ENCODE measurements at places on chromosomes 7 and 10.

DNA sequence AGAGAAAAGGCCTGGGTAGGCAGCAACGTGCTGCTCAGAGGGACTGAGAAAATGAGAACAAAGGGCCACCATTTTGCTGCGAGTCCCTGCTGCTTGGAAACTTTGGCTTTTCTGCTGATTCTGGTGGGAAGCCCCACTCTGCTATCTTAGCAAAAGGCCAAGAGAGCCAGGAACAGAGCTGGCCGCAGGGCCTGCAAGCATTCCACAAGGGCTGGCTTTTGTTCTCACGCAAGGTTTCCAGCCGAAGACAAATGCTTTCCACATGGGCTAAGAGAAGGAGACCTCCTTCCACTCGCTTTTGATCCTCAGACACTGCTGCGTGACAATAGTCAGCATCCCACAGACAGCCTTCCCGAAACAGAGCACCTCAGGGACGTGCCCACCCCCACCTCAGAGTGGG, 163.1 kb downstream of the ARHGAP12 start:
- no peaks in the 10 kb centered on the region for H3K4me1 ChIP-seq
- no peaks in the 10 kb centered on the region for H3K36me3 ChIP-seq
- no peak overlapping the region for H3K4me3 ChIP-seq
- H3K27ac ChIP-seq: no peak overlapping the region
- no peak for DNase-seq

GRCh38 chr10:22029445-22030236, 26.1 kb upstream of the DNAJC1 start:
- no peak overlapping the region for H3K4me3 ChIP-seq
- H3K36me3 ChIP-seq: no peaks in the 10 kb centered on the region
- no peaks in the 10 kb centered on the region for H3K4me1 ChIP-seq
- H3K27me3 ChIP-seq: no peaks in the 10 kb centered on the region
- H3K27ac ChIP-seq: no peak overlapping the region

GRCh38 chr10:12531305-12532220, 182.2 kb downstream of the CAMK1D start:
- no peak overlapping the region for H3K27ac ChIP-seq
- H3K36me3 ChIP-seq: no peaks in the 10 kb centered on the region
- no peaks in the 10 kb centered on the region for H3K4me1 ChIP-seq
- H3K27me3 ChIP-seq: no peaks in the 10 kb centered on the region

- H3K27ac ChIP-seq: no peak overlapping the region
- no peak overlapping the region for H3K4me3 ChIP-seq
- H3K36me3 ChIP-seq: no peaks in the 10 kb centered on the region
- no peak for DNase-seq
Observed at GRCh38 chr7:45617166-45617565, 43.0 kb downstream of the ADCY1 start.

- no peak for DNase-seq
- H3K36me3 ChIP-seq: no peaks in the 10 kb centered on the region
- no peak overlapping the region for H3K27ac ChIP-seq
- H3K27me3 ChIP-seq: peaks cover 5% of the 10 kb centered on the region
Observed at GRCh38 chr7:76261931-76262330, 40.5 kb upstream of the HSPB1 start.

- DNase-seq: peak; percentile 10
- no peak overlapping the region for H3K27ac ChIP-seq
- H3K27me3 ChIP-seq: no peaks in the 10 kb centered on the region
- H3K4me1 ChIP-seq: no peaks in the 10 kb centered on the region
- no peak overlapping the region for H3K4me3 ChIP-seq
Observed at GRCh38 chr10:76649723-76650127, 987.9 kb downstream of the KCNMA1 start.

DNA sequence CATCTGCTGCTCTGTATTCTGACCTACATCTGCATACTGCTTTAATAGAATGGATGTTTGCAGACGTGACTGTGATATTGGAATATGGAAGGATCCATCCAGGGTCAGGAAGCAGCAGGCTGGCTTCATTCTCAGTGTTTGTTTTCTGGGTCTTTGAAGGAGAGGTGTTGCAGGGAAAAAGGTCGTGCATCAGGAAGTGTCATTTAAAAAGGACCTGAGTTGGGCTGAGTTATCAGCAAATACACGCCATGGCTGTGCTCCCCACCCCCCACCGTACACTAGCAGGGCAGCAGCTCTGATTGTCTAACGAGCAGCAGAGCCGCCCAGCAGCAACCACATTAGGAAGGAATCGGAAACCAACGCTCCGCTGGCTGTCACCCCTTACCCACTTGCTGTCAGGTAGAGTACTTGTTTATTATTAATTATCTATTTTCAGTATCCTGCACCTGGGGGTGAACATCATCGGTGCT, 63.1 kb upstream of the STEAP1B start:
- H3K27me3 ChIP-seq: no peaks in the 10 kb centered on the region
- DNase-seq: no peak
- H3K4me1 ChIP-seq: peaks cover 26% of the 10 kb centered on the region
- H3K4me3 ChIP-seq: no peak overlapping the region
- H3K36me3 ChIP-seq: no peaks in the 10 kb centered on the region
- H3K27ac ChIP-seq: peak overlapping the region; percentile 91

- no peaks in the 10 kb centered on the region for H3K27me3 ChIP-seq
- peak overlapping the region; percentile 99 for H3K27ac ChIP-seq
- H3K4me3 ChIP-seq: peak overlapping the region; percentile 99
- peaks cover 6% of the 10 kb centered on the region for H3K4me1 ChIP-seq
- DNase-seq: no peak
Observed at GRCh38 chr10:6089334-6090219, 743 bp downstream of the RBM17 start.

DNA sequence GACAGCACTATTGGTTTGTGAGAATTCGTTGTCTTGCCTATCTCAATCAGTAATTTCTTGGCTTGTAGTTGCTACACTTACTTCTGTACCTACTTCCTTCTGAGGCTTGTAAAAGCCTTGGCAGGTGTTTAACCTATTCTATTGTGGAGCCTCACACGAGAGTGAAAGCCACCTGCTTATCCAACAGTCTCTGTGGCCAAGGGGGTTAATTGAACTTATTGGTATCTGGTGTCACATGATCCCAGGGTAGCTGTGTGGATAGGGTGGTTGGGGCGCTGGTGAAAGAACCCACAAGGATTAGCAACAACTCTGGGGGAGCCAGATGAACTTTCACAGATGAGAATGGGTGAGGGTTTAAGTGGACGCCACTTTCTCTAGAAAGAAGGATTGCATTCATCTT, 13.9 kb upstream of the ATP6V0E2 start:
- peaks cover 11% of the 10 kb centered on the region for H3K4me1 ChIP-seq
- no peaks in the 10 kb centered on the region for H3K27me3 ChIP-seq
- no peak overlapping the region for H3K27ac ChIP-seq
- no peak overlapping the region for H3K4me3 ChIP-seq

GRCh38 chr10:7480742-7481367, 70.0 kb upstream of the SFMBT2 start:
- H3K27ac ChIP-seq: no peak overlapping the region
- H3K36me3 ChIP-seq: no peaks in the 10 kb centered on the region
- no peaks in the 10 kb centered on the region for H3K27me3 ChIP-seq
- DNase-seq: no peak
- H3K4me3 ChIP-seq: no peak overlapping the region

- H3K27me3 ChIP-seq: no peaks in the 10 kb centered on the region
- H3K4me3 ChIP-seq: no peak overlapping the region
- no peaks in the 10 kb centered on the region for H3K36me3 ChIP-seq
- DNase-seq: no peak
- H3K27ac ChIP-seq: no peak overlapping the region
- H3K4me1 ChIP-seq: no peaks in the 10 kb centered on the region
Observed at GRCh38 chr10:71158902-71159301, 53.5 kb upstream of the UNC5B start.

GRCh38 chr7:78576236-78576635, 777.7 kb downstream of the PHTF2 start:
- no peaks in the 10 kb centered on the region for H3K36me3 ChIP-seq
- peak; percentile 17 for DNase-seq
- H3K4me1 ChIP-seq: no peaks in the 10 kb centered on the region
- peak overlapping the region; percentile 26 for H3K27ac ChIP-seq
- H3K27me3 ChIP-seq: no peaks in the 10 kb centered on the region

DNA sequence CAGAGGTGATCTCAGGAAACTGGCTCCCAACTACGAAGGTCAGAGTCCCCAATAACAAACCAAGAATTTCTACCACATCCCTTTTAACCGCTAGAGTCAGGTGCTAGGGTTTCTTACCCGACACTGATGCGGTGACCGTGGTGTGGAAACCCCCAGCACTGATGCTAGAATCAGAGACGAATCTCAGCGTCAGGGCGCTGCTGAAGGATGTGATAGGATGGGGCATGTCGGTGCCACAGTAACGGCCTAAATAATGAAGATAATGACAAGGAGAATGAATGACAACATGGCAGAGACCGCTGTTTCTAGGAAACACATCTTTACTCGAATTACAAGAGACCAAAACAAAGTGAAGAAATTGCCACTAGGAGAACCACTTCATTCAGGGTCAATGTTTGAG, 131.1 kb upstream of the RSU1 start:
- no peak overlapping the region for H3K4me3 ChIP-seq
- no peak for DNase-seq
- H3K27ac ChIP-seq: no peak overlapping the region
- H3K27me3 ChIP-seq: no peaks in the 10 kb centered on the region
- peaks cover 33% of the 10 kb centered on the region for H3K4me1 ChIP-seq

DNA sequence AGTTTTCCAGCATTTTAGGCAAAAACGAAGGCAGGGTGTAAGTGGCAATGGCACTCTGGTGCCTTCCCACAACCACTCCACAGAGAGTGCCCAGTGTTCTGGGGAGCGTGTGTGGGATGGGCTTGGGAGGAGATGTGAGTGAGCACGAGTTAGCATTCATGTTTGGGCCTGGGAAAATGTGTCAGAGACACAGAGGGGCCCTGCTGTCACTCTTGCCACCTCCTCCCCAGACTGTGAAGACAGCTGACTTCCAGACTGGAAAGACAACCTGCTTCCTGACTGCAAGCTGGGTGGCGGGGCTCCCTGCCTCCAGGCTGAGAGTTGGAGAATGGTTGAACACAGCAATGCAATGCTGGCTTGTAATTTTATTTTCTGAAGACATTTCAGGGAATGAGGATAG, 454.5 kb upstream of the ZMIZ1 start:
- H3K4me1 ChIP-seq: peaks cover 12% of the 10 kb centered on the region
- no peak for DNase-seq
- no peak overlapping the region for H3K27ac ChIP-seq
- no peaks in the 10 kb centered on the region for H3K36me3 ChIP-seq

DNA sequence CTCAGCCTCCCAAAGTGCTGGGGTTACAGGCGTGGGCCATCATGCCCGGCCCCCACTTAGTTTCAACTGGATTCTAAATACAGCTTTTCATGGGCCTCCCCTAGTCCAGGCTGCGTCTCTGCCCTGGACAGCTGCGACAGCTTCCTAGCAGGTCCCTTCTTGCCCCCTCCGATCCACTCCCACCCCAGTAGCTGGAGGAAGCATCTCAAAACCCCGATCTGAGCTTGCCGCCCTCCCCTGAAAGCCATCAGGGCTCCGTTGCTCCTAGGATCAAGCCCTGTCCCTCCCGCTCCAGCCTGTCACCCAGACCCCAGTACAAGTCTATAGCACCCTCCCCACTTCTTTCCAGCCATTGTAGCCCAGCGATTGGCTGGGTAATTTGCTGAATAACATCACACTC, 64.5 kb downstream of the VWA2 start:
- peaks cover 3% of the 10 kb centered on the region for H3K4me1 ChIP-seq
- no peaks in the 10 kb centered on the region for H3K36me3 ChIP-seq
- no peak overlapping the region for H3K4me3 ChIP-seq
- DNase-seq: no peak

GRCh38 chr10:128887856-128888255, 579.2 kb upstream of the MGMT start:
- no peak overlapping the region for H3K4me3 ChIP-seq
- no peaks in the 10 kb centered on the region for H3K4me1 ChIP-seq

DNA sequence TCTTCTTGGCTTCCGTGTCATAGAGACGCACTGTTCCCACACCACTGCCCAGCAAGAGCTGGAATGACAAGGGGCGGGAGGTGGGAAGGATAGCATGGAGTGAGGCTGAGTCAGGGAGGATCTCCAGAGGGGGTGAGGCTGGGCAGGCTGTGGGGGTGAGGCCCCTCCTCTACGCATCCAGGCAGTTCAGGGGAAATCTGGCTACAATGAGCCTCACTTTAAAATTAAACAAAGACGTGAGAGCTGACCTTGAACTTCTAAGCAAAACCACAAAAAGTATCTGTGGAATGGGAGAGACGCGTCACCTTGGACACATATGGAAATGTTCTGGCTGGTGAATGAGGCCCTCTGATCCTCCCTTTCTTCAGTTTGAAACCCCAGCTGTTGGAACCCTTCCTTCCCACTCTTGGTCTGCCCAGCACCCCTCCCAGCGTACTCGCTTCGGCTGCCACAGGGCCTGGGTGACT, 17.7 kb downstream of the WDR91 start:
- H3K27ac ChIP-seq: no peak overlapping the region
- H3K36me3 ChIP-seq: peaks cover 29% of the 10 kb centered on the region
- no peaks in the 10 kb centered on the region for H3K27me3 ChIP-seq
- peak; percentile 44 for DNase-seq

- no peaks in the 10 kb centered on the region for H3K27me3 ChIP-seq
- no peak within 1 kb of the TSS for H3K4me3 ChIP-seq
- no peaks in the 10 kb centered on the region for H3K4me1 ChIP-seq
- H3K36me3 ChIP-seq: no peaks in the 10 kb centered on the region
Observed at GRCh38 chr10:84244651-84245270, at the start of gene RGR. RGR (plus strand) TSS chr10:84245053; CDS start chr10:84245091, 38 bp downstream.

- peaks cover 6% of the 10 kb centered on the region for H3K36me3 ChIP-seq
- no peak overlapping the region for H3K4me3 ChIP-seq
- no peak for DNase-seq
- peaks cover 4% of the 10 kb centered on the region for H3K4me1 ChIP-seq
- H3K27ac ChIP-seq: no peak overlapping the region
Observed at GRCh38 chr7:6178298-6179029, 94.0 kb downstream of the CYTH3 start.

DNA sequence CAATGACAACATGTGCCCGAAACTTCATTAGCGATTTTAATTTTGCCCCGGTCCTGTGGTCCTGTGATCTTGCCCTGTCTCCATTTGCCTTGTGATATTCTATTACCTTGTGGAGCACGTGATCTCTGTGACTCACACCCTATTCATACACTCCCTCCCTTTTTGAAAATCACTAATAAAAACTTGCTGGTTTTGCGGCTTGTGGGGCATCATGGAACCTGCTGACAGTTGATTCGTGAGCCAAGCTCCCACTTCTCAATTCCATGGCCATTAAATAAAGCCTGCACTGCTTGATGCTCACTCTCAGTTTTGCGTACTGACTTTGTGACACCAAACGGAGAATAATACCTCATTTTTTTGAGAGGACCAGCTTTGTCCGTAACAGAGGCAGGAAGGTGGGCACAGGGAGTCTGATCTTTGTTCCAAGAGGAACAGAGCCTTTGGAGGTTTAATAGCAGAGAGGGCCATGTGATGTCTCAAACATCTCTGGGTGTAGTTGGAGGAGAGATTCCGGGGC, 3.8 kb upstream of the ADAMTS14 start:
- no peaks in the 10 kb centered on the region for H3K36me3 ChIP-seq
- no peak overlapping the region for H3K27ac ChIP-seq
- peaks cover 2% of the 10 kb centered on the region for H3K4me1 ChIP-seq
- H3K27me3 ChIP-seq: peaks cover 17% of the 10 kb centered on the region
- DNase-seq: no peak
- H3K4me3 ChIP-seq: no peak overlapping the region

- peaks cover 70% of the 10 kb centered on the region for H3K4me1 ChIP-seq
- no peak for DNase-seq
- no peak overlapping the region for H3K4me3 ChIP-seq
- H3K27me3 ChIP-seq: no peaks in the 10 kb centered on the region
- no peaks in the 10 kb centered on the region for H3K36me3 ChIP-seq
- peak overlapping the region; percentile 73 for H3K27ac ChIP-seq
Observed at GRCh38 chr10:71247414-71247705, 35.0 kb downstream of the UNC5B start.

- H3K27ac ChIP-seq: no peak overlapping the region
- H3K4me1 ChIP-seq: peaks cover 2% of the 10 kb centered on the region
- DNase-seq: no peak
- no peaks in the 10 kb centered on the region for H3K36me3 ChIP-seq
- H3K4me3 ChIP-seq: no peak overlapping the region
Observed at GRCh38 chr10:98328163-98328562, 60.2 kb upstream of the LOXL4 start.
